ENCODE measurements at places on chromosomes 3 and 15.

GRCh38 chr3:167497903-167498302 lies 24.1 kb upstream of the SERPINI2 start:
- no peak for DNase-seq

DNA sequence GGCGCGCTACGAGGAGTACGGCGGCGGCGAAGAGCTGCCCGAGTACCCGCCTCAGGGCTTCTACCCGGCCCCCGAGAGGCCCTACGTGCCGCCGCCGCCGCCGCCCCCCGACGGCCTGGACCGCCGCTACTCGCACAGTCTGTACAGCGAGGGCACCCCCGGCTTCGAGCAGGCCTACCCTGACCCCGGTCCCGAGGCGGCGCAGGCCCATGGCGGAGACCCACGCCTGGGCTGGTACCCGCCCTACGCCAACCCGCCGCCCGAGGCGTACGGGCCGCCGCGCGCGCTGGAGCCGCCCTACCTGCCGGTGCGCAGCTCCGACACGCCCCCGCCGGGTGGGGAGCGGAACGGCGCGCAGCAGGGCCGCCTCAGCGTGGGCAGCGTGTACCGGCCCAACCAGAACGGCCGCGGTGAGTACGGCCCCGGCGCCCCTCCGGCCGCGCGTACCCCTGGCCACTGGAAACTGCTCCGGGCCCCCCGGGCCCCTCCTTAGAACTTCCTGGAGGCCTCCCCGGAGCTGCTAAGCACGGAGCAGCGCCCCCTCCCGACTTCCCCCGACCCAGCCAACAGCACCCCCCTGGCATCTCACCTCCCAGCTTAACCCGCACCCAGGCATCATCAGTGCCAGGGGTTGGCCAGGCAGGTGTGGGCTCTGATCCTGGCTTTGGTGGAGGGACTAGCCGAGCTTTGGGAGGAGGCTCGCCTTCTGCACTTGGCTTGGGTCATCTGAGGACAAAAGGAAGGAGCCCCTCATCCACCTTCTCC lies 1.4 kb downstream of the LOXL1 start:
- peak; percentile 63 for DNase-seq

- DNase-seq, result no peak
These were observed 31.7 kb upstream of the IP6K2 start for GRCh38 chr3:48748754-48749153.

GRCh38 chr3:138186803-138187295 lies 252 bp upstream of the ARMC8 start:
- peak; percentile 92 for DNase-seq

- DNase-seq, result no peak
These were observed 52.6 kb downstream of the FBN1 start for GRCh38 chr15:48592933-48593332.

DNA sequence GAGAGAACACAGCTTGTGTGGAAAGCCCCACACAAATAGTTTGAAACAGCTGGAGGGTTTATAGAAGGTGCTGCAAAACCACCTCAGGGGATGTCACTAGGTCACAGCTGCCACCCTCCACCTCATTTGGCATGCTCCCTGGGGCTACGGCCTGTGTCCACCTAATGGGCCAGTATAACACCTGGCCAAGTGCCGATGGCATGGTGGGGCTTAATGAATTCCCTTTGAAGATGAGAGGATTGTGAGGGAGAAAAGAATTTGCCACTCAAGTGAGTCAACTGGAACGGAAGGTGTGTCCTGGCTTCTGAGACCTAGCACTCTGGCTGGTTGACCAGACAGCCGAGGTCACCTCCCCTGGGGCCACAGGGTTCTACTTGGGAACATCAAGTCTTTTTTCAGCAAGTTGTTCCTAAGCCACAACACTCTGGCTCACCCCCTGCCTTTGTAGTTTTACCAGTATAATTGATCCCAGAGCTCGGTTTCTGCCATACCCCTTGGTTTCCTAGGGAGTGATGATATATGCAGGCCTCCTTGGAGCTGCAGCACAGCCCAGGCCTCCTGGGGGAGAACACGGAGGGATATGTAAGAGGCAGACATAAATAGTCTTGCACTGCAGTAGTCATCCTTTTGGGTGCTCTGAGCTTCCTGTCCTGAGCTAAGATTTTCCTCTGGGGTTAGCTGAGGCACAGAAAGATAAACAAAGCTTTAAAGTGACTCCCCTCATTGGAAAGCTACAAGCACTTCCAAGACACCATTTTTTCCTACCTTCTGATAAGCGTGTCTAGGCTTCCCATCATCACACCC lies 178.2 kb upstream of the LPP start:
- no peak for DNase-seq

DNA sequence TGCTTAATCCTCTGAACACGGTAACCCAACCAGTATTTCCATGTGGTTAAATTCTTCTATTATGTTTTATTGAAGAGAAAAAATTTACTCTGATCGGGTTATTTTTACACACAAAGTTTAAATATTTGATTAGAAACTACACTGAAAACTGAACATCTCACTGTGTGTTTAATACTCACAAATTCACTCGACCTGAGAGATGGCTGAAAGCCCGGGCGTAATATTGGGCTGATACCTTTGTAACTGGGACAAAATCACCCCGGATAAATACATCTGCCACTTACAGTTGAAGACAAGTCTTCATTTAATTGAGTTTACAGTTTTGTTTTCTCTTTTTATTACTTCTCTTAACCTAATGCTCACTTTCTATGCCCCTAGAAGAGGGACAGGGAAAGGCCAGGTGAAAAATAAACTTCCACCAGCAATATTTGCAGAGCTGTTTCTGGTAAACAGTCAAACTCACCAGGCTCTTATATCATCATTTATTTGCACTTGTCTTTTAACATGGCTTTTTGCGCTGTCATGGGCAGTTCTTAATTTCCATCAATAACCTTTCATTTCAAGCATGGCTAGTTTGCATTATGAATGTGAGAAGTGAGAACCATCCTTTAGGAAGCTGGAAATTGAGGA lies 145.6 kb upstream of the TMCO5A start:
- no peak for DNase-seq

DNA sequence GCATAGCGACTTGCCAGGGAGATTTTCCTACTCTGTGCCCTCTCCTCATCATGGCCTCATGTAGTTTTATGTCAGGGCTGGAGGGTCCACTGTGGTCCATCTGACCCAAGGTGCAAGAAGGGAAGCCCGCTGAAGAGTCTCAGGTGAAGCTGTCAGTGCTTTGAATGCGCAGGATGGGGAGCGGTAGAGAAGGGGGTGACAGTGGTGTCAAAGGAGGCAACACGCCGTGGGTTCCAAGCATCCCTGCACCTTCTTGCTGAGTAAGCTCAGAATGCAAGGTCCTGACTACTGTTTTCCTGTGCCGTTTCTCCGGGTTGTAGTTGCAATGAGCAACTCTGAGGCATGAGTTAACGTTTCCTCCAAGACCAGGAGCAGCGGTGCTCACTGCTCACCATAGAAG lies 44.9 kb upstream of the RAB6B start:
- DNase-seq, result no peak

GRCh38 chr3:196555295-196555694 lies 13.1 kb downstream of the WDR53 start:
- no peak for DNase-seq

DNA sequence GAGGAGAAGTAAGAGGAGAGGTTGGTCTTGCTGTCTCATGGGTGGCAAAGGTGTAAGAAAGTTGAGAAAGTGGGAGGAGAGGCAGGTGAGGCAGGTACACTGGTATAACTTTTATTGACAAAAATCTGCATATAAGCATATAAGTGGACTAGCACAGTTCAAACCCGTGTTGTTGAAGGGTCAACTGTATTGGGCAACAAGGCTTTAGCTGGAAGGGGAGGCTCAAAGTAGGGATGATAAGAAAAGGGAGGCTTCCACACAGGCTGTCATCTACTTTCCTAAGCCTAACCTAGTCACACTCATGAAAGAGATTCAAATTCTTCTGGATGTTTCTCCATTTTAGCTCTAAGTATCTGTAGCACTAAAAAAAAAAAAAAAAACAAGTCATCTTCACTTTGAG lies 188.1 kb upstream of the SEMA6D start:
- no peak for DNase-seq

DNA sequence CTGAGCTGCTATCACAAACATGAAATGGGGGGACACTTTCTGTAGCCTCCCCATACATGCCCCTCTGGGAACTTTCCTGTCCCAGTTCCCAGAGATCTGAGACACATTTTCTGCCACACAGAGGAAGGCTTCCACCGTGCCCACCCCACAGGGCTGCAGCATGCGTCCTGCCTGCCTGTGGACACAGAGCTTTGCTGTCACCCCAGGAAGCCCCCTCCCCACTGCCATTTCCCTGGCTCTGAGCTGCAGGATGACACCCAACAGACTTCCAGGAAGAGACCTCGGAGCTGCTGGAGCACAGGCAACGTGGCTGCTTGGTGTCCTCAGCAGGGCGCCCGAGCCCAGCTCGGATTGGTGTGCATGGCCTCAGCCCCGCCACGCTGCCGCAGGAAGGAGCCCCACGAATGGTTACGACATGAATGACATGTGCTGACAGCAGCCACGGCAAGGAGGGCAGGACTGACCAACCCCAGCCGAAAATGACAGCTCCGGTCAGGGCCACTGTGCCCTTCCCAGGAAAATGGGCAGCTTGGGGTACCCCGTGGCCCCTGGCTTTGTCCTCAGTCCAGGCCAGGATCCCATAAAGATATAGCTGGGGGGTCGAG lies 81.3 kb downstream of the VGLL4 start:
- no peak for DNase-seq

DNA sequence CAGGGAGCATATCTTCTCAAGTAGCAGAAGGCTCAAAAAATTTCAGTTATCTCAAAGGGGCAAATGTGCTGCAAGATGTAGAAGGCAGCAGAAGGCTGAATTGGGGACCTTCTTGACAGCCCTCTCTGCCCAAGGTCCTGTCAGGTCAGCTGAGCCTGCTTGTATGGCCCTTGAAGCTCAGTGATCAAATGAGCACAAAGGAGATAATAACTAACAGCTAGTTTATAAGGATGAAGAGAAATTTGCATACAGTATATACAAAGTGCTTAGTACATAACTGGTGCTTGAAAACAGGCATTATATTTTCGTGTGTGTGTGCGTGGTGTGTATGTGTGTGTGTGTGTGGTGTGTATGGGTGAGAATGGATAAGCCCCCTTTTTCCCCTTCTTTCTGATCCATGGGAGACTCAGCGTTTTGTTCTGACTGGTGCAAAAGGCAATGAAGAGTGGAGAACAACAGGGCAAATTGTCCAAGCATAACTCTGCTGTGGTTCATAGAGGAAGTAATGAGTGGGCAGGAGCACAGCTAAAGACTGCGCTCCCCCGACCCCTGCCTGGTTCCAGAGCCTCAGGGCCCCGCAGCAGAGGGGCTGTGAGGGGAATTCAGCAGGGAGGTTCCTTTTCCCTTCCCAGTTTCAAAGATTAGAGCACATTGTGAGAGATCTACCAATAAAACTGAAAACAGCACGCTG lies 356.8 kb upstream of the NR2F2 start:
- no peak for DNase-seq

- peak; percentile 68 for DNase-seq
These were observed 1.7 kb upstream of the PLA2G4F start for GRCh38 chr15:42157981-42158765.

GRCh38 chr15:37789397-37789786 lies 145.0 kb upstream of the TMCO5A start:
- DNase-seq, result no peak

DNA sequence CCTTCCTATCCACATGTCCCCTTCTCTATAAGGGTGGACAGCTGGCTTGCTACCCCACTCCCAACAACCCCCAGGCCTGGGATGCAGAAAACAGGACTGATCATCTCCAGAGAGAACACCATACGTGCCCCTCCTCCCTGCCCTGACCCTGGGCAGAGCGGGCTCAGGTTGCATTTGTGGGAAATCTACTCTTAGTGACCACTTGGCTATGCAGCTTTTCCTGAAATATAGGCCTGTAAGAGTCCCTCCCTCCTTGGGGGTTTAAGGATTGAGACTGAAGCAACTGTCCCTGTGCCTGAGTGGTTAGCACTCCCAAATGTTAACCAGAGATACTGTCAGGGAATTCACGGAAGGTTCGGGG lies 11.7 kb downstream of the SH2D7 start:
- no peak for DNase-seq

DNA sequence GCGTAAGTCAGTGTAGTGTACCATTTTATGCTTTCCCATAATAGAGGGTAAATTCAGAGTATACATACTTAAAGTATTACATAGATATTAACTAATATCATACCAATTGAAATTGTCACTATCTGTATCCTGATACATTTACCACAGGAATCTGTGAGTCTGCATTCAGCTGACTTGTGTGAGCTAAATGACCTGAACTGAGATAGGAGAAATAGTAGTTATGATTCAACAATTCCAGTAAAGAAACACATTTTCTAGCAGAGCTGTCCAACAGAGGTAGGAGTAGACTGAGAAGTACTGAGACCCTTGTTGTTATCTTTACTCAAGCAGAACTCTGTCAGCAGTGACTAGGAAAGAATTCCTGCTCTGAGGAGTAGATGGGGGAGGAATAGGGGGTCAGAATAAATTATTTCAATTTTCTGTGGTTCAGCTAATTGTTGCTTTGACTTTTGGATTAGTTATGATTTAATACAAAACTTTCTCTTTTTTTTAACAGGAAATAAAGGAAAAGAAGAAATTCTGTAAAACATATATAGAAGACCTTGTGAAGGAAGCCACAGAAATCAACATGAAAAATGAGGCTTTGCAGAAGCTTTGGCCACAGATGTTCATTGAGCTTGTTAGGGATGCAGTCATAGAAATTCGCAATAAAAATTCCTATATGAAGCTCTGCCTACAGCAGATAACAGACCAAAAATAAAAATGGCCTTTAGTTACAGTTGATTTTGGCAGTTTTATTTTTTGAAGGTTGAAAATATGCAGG lies 66.2 kb upstream of the THSD4 start:
- no peak for DNase-seq

DNA sequence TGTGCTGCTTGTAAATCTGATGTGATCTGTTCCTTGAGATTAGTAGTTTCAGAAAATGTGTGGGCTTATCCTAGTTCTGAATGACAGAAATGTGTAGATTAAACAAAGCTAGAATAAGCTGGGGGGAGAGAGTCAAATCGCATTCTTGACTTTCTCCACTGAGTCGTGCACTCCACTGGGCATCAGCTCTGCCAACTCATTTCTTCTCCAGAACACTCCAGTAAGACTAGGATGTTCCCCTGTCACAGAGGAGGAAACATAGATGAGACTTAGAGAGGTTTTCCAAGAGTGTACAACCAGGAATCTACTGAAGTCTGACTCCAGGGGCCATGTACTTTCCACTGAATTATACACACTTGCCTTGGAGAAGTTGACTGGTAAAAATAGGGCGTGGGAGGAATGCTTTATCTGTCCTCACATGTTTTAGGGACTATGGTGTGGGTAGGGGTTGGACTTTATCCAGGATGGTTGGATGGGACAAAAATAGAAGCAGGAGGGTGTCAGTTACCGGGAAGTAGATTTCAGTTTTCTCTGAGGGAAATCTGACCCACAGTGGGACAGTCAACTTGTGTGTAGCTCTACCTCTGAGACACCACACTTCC lies 298.2 kb downstream of the UBE2E2 start:
- no peak for DNase-seq

All from common myeloid progenitor, CD34-positive (primary cell).